ENCODE measurements at places on chromosomes 5 and 9.

DNA sequence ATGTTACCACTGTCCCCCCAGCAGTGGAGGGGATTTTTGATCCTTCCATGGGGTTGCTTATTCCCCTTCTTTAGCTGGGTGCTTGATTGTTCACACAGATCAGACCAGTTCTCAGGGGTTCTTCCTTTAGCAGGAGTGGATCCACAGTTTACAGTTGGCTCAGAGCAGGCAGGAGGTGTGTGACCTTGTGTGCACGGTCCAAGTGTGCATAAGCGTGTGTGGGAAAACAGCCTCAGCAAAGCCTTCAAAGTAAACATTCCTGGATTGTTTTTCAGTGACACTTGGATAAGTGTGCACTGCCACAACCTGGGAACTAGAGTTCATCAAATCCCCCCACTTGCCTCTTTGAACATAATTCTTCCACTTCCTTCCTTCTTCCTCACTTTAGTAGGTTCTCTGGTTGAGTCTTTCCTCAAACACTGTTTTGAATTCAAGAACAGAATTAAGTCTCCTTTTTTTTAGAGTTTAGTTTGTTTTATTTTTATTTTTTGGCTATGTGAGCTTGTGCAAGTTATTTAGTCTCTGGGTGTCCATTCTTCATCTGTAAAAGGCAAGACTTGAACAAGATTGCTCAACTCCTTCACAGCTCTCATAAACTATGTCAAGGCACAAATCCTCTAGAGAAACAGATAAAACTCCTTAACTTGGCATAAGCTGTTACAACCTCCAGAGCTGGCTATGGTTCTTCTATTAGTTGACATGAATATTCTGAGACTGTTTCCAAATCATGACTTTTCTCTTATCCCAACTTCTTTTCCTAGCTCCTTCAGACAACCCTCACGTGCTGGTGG, 78.0 kb downstream of the OSMR start:
- no peak for DNase-seq

- DNase-seq = no peak
Measured at GRCh38 chr9:10059044-10059443, 553.8 kb downstream of the PTPRD start.

DNA sequence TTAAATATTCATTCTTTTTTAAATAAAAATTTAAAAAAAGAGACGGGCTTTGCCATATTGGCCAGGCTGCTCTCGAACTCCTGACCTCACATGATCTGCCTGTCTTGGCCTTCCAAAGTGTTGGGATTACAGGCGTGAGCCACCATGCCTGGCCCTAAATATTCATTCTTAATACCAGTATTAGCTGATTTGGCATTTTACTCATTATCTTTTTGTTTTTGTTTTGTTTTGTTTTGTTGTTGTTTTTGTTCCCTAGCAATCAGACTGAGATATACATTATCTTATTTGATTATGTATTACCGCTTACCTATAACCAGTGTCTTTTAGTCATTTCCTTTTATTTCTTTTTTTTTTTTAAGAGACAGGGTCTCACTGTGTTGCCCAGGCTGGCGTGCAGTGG, 37.9 kb downstream of the RNF44 start:
- DNase-seq = no peak

DNA sequence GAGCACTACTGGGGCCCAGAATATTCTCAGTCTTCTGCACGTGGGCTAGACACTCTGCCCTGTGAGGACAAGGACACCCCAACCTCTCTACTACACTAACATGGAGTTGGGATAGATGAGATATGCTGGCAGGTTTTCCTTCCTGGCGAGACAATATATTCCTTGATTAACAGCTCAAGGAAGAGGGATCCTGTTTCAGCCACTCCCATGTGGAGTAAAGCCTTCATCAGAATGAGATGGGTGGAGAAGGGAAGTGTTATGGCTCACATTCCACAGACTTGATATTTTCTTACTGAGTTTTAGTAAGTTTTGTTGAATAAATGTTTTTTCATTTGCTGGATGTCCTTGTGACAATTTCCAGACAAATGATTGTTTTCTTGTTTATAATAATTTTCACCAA, 1187.6 kb downstream of the CDH12 start:
- no peak for DNase-seq

DNA sequence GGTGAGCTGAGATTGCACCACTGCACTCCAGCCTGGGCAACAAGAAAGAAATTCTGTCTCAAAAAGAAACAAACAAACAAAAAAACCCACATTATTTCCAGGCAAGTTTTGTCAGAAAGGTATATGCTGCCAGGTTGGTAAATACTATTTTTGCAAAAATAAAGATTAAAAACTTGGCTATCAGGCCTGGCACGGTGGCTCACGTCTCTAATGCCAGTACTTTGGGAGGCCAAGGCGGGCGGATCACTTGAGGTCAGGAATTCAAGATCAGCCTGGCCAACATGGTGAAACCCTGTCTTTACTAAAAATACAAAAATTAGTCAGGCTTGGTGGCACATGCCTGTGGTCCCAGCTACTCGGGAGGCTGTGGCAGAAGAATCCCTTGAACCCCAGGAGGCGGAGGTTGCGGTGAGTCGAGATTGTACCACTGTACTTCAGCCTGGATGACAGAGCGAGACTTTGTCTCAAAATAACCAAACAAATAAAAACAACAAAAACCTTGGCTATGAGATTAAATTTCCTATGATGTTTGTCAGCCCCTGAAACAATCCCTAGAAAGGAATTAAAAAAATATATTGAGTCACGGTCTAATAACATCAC, 22.7 kb downstream of the AGXT2 start:
- no peak for DNase-seq

GRCh38 chr9:3865141-3865772, 339.5 kb upstream of the RFX3 start:
- no peak for DNase-seq

GRCh38 chr5:153584960-153585359, 94.5 kb downstream of the GRIA1 start:
- DNase-seq = no peak
